Activated CD4-positive, alpha-beta T cell treated with anti-CD3 and anti-CD28 coated beads, Interleukin-2, amount 50 U/mL, for 24 hours (primary cell): ENCODE measurements at places on chromosomes 1 and 21.

DNA sequence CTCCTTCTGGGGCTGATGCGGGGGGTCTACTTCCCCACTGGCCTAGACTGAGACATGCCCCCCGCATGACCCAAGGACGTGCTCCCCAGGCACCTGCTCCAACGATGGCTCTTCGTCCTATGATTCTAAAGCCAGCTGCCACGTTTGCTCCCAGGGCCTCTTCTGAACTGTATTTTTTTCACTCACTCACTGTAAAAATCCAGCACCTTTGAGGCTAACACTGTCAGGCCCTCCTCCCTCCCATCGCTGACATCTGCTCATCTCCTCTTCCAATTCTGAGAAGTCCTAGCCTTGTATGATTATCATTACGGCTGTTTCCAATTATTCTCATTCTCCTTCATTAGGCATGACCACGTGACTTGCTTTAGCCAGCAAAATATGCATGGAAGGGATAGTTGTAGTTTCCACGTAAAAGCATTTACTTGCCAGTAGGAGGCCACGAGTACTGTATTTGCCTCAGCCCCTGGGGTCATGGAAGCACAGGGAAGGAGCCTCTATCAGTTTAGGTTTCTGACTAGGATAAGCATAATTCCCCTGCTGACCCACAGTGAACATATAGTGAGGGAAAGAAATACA lies 19.1 kb upstream of the EDN2 start:
- no peak for DNase-seq

DNA sequence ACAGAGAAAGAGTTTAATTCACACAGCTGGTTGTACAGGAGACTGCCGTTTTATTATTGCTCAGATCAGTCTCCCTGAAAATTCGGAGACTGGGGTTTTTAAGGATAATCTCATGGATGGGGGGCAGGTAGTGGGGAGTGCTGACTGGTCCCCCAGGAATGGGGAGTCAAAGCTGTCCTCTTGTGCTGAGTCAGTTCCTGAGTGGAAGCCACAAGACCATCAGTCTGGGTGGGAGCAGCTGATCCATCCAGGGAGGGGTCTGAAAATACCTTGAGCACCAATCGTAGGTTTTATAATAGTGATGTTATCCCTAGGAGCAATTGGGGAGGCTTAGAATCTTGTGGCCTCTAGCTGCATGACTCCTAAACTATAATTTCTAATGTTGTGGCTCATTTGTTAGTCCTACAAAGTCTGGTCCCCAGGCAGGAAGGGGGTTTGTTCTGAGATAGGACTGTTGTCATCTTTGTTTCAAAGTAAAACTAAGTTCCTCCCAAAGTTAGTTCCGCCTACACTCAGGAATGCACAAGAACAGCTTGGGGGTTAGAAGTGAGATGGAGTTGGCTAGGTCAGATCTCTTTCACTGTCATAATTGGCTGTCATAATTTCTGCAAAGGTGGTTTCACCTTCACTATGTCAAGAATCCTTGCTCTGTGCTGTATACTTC lies 50.3 kb downstream of the TRAF5 start:
- no peak for DNase-seq

GRCh38 chr1:93733340-93733739 lies 51.7 kb upstream of the BCAR3 start:
- DNase-seq: no peak

- no peak for DNase-seq
Observed at GRCh38 chr1:243393096-243393495, 137.3 kb downstream of the SDCCAG8 start.

- DNase-seq: no peak
Observed at GRCh38 chr21:44352253-44352860, 1.1 kb upstream of the TRPM2 start.

GRCh38 chr1:45393718-45394302 lies 53.6 kb upstream of the MUTYH start:
- no peak for DNase-seq
